ENCODE measurements at places on chromosomes 5 and 9. TPM values are rescaled to one million over a fixed set of nuclear protein-coding genes. Genes with fewer than 3 reads are reported as not detected.

- H3K27ac ChIP-seq: no peak overlapping the region
- no peak overlapping the region for H3K4me3 ChIP-seq
- H3K36me3 ChIP-seq: no peaks in the 10 kb centered on the region
Observed at GRCh38 chr9:106038266-106039001, 344.1 kb downstream of the TMEM38B start.

- no peaks in the 10 kb centered on the region for H3K4me1 ChIP-seq
- H3K36me3 ChIP-seq: no peaks in the 10 kb centered on the region
- no peaks in the 10 kb centered on the region for H3K27me3 ChIP-seq
Observed at GRCh38 chr9:71353720-71354119, 232.3 kb upstream of the TRPM3 start.

DNA sequence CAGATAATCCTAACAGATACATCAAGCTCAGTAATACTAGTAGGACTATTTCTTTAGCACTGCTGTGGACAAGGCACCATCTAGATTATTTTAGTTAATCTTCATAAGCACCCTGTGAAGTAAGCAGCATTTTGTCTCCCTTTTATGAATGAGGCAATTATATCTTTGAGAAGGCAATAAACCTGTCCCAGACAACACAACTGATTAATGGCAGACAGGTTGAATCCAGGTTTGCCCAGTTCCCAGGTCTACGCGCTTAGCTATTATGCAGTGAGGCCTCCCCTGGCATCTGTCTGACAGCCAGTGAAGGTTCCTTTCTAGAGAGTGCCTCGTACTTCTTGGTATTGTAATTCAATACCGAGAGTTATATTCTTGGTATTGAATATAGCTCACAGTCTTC, 9.7 kb upstream of the LVRN start:
- no peaks in the 10 kb centered on the region for H3K4me1 ChIP-seq
- H3K27me3 ChIP-seq: peaks cover 5% of the 10 kb centered on the region
- no peak overlapping the region for H3K4me3 ChIP-seq
- no peak for DNase-seq

DNA sequence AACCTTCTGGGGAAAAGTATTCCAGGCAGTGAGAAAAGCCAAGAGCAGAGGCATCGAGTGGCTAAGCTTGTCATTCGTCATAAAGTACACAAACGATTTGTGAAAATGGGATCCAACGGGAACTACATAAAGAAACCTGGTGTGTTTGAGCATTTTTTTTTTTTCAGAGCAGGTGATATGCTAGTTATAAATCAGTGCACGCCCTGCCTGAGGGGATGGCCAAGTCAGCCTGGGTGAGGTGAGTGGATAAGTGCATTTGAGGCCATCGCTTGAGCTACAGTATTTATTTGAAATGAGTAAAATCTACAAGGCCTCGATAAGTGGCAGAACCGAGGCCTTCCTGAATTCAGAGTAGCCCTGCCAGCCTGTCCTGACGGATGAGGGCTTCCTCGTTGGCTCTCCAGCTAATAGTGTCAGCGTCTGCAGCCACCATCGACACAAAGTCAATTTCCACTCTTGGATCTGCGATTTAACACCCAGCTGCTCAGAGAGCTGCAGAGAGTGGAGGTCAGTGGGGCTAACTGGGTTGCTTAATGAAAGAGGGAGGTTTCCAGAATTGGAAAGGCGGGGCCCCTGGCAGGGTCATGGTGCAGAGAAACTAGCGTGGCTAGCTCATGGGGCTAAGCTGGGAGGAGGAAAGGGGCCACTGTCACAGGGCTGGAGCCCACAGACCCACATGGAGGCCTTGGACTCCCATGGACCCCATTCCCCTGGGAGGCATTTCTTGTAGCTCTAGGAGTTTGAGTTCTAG, 27.3 kb downstream of the PPARGC1B start:
- H3K36me3 ChIP-seq: no peaks in the 10 kb centered on the region
- H3K4me3 ChIP-seq: no peak overlapping the region
- no peaks in the 10 kb centered on the region for H3K4me1 ChIP-seq
- no peak for DNase-seq

PCDHA5 gene
- total RNA-seq: not detected

- no peak for DNase-seq
- no peak overlapping the region for H3K27ac ChIP-seq
- peaks cover 84% of the 10 kb centered on the region for H3K27me3 ChIP-seq
- peaks cover 12% of the 10 kb centered on the region for H3K36me3 ChIP-seq
- H3K4me3 ChIP-seq: no peak overlapping the region
Observed at GRCh38 chr9:21967169-21967568, 27.0 kb downstream of the CDKN2A start.

LCN1 gene
- not detected for total RNA-seq

ADGRD2 gene
- not detected for total RNA-seq

Data from activated CD4-positive, alpha-beta memory T cell treated with anti-CD3 and anti-CD28 coated beads for 36 hours (primary cell).